HT1080 (cell line): ENCODE measurements at places on chromosomes 5 and 9. TPM values are rescaled to one million over a fixed set of nuclear protein-coding genes. Genes with fewer than 3 reads are reported as not detected.

Gene SPOUT1
- 32.2 and 36.0 TPM in 2 replicates for total RNA-seq

Gene HRCT1
- 2.4 and 3.2 TPM in 2 replicates for total RNA-seq

Gene ANKRD31
- total RNA-seq = 0.08 and 0.13 TPM in 2 replicates

GRCh38 chr9:87557996-87558395, 60.3 kb downstream of the DAPK1 start:
- DNase-seq = no peak

DNA sequence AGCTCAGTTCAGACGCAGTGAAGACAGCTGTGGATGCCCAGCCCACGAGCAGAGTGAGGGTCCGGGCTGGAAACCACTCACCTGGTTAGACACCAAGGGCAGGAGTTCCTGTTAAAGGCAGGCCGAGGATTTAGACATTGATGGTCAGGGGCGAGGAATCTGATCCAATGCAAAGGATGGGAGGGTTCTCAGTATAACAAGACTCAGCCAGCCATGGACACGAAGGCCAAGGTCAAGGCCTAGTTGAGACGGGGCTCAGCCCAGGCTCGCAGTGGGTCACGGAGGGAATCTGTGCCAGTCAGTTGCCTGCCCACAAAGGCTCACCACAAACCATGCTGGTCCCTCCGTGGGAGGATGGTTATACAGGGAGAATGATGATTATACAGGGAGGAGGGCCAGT, 63.3 kb upstream of the FCN1 start:
- no peak for DNase-seq

DNA sequence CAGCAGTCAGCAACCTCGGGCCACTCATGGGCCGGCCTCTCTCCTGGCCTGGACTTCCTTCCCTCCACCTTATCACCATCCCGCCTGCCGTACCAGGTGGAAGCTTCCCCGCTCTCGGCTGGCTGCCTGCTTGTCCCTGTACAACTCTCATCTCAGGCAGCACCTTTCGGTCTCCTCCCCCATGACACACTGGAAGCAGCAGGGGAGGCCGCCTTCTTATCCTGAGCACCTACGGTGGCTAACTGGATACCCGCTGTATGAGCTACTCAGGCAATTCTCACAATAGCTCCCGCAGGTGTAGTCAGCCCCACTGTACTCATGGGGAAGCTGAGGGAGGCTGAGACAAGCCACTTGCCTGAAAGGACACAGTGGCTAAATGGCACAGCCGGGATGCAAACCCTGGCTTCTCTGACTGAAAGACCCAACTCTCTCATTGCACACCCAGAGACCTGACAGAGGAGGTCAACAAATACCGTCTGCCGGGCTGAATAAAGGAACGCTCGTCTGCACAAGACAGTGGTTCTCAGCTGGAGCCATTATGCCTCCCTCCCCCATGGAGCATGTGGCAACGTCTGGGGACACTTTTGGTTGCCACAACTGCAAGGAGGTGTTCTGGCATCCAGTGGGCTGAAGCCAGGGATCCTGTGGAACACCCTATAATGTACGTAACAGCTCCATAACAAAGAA, 9.6 kb downstream of the STK10 start:
- DNase-seq = no peak

DNA sequence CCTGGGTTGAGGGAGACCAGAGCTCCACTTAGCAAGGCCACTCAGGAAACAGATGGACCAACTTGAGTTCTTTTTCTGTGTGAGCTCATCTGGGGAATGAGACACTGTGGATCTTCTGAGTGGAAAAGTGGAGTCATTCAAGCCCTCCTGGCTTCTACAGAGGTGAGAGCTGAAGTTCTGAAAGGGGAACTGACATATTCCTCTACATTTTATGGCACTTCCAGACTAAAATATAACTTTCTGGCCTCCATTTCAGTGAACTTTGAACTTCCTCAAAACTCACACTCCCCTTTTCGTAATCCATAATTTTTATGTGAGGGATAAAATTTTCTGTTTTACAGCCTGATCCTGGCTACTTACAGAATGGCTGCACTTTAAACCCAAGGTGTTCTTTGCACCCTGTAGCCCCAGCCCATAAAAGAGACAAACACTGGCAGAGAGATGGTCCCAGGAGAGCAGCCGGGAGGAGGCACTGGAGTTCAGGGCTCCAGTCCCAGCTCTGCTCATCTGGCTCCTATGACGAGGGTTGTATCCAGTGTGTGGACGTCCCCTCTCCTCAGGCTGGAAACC, 10.8 kb downstream of the SPAAR start:
- DNase-seq = no peak

DNA sequence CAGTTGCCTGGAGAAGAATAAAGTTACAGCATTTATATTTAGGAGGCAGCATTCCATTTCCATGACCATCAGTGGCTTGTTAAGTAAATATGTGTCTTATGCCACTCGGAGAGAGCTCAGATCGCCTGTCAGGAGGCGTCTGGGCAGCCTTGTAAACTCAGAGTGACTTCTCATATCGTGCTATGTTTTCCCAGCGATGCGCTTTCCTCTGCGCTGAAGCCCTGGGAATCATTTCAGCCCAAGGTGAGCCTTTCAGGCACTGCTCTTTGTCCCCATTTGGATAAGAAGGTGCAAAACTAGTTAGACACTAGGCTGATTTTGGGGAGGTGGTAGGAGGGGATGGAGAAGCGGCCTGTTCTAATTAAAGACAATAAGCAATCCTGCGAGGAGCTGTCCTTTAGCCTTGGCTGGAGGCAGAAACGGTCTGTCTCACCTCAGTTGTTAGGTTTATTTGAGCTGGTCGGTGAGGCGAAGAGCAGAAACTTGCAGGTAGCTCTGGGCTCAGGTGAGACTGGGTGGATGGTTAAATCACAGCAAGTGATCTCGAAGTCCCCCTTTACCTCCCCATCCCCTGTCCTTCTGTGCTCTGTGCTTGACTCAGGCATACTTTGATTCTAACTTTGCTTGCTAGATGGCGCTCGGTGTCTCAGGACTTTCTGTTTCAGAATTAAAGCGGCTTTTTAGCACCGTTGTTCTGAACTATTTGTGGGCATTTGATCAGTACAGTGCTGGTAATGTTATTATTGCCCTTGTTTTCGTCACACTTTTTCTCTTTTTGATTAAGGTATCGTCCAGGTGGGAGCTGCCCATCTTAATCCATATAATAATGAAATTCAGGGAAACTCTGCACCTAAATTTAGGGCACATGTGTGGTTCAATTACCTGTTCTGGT, 24.6 kb downstream of the NR2F1 start:
- peak; percentile 45 for DNase-seq

DNA sequence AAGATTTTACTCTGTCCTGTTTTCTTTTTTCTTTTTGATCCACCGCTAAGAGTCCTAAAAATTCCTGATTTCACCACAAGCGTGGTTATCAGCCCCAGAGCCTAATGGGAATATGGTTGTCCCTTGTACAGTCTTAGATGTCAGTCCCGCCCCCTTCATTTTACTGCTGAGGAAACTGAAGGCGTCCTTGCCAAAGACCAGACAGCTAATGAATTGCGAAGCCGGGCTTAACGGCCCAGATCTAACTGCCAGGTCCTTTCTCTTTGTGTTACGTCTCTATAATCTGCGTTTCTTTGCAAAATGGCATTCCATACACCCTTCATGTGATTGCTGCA, 497 bp downstream of the NSA2 start:
- DNase-seq = no peak

DNA sequence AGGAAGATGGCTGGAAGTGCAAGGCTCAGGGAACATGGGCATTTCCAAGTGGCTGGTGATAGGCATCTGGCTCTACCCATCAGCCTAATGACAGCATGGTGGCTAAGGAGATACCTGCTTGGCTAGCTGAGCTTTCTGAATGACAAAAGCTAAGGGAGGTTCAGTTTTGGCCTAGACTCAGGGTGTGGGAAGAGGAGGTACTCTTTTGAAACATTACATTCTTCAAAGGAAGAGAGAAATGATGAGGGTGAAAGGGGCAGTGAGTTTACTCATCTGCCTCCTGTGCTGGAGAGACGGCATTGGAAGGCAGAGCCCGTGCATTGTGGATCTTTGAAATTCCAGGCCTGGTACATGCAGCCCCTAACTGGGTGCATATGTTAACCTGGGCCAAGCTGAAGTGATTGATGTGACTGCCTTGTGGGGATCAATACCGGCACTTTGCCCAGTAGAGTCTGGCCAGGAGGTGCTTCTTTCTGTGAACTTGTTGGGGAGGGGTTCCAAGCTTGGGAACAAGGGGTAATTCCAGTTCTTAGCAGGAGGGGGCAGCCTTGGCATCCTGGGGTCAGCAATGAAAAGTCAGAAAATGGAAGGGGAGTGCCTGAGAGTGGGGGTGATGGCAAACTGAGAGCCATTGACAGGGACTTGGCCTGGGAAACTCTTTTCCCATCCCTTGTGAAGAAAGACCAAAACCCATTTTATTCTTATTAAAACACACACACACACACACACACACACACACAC, 108.6 kb downstream of the ACER2 start:
- peak; percentile 28 for DNase-seq

DNA sequence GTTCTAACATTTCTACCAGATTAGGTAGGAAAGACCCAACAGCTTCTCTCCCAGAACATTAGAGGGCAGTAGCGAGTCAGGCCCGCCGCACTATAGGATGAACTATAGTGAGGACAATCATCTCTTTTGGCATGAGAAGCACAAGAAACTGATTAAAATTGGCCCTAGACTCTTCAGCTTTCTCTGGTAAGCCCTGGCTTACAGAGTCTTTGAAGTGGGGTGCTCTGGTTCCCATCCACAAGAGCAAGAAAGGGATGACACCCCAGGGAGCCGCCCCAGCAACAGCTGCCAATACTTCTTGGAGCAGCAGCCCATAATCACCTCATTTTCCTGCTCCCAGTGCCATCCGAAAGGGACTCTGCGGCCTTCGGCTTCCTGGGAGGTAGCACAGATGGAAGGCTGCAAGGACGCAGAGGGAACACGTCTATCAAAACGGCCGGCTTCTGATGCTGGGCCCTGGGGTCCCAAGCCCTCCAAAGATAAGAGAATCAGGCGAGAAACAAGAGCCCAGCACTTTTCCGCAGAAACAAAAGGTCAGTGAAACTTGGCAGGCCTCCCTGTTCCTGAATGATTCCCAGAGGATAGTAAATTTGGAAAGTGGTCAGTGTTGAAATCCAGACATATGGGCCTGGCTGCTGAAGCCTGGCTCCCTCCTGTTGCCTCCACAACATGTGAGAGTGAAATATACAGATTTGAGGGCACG, 69.3 kb downstream of the HSD17B3 start:
- DNase-seq = peak; percentile 12

- DNase-seq = no peak
These were observed 139.3 kb downstream of the LHFPL2 start for GRCh38 chr5:78509145-78509865.

GRCh38 chr5:13354611-13355010, 589.9 kb downstream of the DNAH5 start:
- DNase-seq = peak; percentile 80
